ENCODE measurements at places on chromosomes 11 and 22.

- peak; percentile 8 for DNase-seq
These were observed 65.0 kb downstream of the LRRC32 start for GRCh38 chr11:76605338-76606074.

GRCh38 chr11:62957147-62957546 lies 27.6 kb downstream of the SLC22A6 start:
- DNase-seq: no peak

GRCh38 chr11:88039476-88040147 lies 135.6 kb downstream of the RAB38 start:
- no peak for DNase-seq

DNA sequence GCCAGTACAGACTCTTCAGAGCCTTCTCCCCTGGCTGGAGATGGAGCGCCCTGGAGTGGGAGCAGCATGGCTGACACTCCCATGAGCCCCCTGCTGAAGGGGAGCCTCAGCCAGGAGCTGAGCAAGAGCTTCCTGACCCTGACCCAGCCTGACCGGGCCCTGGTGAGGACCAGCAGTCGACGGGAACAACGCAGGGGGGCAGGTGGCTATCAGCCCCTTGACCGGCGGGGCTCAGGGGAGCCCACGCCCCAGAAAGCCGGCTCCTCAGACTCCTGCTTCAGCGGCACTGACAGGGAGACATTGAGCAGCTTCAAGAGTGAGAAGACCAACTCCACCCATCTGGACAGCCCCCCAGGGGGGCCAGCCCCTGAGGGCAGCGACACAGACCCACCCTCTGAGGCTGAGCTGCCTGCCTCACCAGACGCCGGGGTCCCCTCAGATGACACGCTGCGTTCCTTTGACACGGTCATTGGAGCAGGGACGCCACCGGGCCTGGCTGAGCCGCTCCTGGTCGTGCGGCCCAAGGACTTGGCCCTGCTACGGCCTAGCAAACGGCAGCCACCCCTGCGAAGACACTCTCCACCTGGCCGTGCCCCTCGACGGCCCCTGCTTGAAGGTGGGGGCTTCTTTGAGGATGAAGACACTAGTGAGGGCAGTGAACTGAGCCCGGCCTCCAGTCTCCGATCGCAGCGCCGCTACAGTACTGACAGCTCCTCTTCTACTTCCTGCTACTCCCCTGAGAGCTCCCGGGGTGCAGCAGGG lies 2.6 kb downstream of the PCNX3 start:
- no peak for DNase-seq

DNA sequence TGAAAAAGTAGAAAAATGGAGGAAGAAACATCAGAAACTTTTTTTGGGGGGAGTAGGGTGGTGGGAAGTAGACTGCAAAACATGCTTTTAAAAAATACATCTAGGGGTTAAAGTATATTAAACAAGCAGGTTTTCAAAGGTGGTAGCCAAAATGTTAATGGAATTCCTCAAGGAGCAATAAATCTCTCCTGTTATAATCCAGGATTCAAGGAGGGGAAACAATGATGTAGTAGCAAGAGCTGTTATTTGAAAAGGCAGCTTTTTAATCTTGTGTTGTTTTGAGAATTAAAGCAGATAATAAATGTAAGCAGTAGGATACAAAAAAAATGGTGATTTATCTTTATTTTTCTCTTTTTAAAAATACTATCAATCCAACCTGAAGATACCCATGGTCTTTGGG lies 736.5 kb upstream of the CCDC90B start:
- DNase-seq: no peak

GRCh38 chr11:17922416-17922788 lies 90.4 kb downstream of the SERGEF start:
- no peak for DNase-seq

DNA sequence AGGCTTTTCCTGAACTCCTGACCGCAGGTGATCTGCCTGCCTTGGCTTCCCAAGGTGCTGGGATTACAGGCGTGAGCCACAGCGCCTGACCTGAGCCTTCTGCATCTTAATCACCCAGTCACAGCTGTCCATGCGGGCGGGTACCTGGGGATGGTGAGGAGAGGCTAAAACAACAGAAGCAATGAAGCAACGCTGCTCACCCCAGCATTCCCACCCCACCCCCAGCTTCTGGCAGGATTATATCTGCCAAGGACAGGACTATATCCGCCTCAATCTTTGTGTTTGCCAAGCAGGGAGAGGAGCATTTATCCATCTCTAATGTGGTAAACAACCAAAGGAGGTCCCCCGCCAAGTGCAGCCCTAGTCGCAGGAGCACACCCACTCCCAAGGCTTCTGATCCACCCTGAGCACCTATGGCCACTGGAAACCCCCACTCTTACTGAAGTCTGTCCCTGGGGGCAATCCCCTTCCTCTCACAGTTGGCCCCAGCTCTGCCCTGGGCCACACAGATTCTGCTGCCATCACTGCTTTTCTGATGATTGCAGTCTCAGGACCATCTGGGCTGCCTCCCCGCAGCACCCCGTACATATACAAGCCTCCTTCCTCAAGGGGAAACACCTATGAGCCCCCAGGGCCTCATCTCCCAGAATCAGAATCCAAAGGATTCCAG lies 8.8 kb upstream of the LGALS2 start:
- no peak for DNase-seq

GRCh38 chr11:95134491-95134890 lies 44.8 kb downstream of the ENDOD1 start:
- DNase-seq: no peak

DNA sequence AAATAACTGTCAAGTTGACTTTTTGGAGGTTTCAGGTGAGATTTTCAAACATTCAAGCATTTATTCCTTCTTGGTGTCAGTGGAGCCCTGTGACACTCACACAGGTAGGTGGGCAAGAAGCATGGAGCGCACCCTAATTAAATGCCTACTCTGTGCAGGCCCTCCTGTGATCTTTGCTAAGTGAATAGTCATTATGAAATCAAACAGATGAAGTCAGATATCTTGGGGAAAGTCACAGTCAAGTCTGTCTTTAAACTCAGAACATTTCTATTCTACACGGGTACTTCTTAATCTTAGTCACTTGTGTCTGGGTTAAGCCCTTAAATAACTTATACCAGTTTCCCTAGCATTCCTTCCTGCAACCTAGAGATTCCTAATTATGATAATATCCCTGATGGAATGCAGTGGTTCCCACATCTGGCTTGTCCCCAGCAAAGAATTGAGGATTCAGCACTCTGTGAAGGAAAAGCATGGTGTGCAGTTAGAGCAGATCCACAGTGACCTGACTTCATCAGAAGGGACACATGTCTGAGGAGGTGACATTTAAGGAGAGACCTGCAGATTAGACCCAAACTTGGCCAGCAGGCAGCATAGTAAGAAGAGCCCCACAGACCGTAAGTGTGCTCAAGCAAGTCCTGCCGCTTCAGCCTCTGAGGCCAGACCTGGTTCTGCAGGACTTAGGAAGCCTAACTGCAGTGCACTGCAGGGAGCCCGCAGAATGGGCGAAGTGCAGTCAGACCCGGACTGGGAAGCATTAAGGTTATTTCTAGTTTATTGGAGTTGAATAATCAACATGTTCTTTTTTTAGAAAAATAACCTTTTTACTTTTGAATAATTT lies 85.3 kb upstream of the GAL start:
- DNase-seq: no peak

- DNase-seq: no peak
These were observed 460.1 kb downstream of the DLG2 start for GRCh38 chr11:85167038-85167437.

GRCh38 chr11:116933961-116934360 lies 96.5 kb upstream of the APOA1 start:
- no peak for DNase-seq

- no peak for DNase-seq
These were observed 86.7 kb upstream of the DDI1 start for GRCh38 chr11:103949781-103950180.
